Stimulated activated CD4-positive, alpha-beta T cell treated with anti-CD3 and anti-CD28 coated beads, Interleukin-1b, Interleukin-23, amount 100 ng/mL, for 24 hours (primary cell): ENCODE measurements at places on chromosomes 4 and X.

- no peak for DNase-seq
These were observed 77.3 kb downstream of the PHEX start for GRCh38 chrX:22109442-22109841.

DNA sequence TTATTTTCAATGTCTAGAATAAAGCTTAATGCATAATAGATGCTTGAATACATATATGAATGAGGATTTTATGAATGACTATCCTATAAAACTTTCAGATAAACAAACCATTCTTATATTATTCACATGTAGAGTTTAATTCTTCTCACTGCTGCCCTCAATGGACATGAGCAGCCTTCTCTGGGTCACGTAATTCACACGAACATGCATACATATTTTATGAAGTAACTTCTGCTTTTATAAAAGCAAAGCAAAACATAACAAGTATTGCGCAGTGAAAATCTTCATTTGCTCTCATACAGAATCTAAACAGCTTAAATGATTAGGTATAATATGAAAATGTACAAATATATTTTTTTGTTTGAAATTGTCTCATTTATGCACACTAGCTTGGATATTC is 116.7 kb downstream of the TMA16 start:
- no peak for DNase-seq

- no peak for DNase-seq
These were observed 250.3 kb upstream of the KLF3 start for GRCh38 chr4:38413524-38414341.

DNA sequence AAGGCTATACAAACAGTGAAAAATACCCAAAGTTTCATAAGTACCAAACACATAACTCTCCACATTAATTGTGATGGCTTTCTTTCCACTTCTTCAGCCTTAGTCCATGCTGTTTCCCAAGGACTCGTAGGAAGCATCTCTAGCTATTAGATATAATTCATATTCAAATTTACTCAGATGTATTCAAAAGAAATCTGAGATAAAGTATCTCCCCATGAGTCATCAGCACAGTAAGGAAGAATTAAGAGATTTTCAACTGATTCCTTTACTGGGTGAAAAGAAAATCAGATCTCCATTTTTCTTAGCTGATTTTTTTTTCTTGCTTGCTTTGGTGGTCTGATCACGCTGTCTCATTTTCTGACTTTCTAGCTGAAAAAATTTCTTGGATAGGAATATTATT is 71.7 kb downstream of the MID1 start:
- DNase-seq = no peak

GRCh38 chrX:11437642-11438379 is 144.6 kb downstream of the AMELX start:
- no peak for DNase-seq

DNA sequence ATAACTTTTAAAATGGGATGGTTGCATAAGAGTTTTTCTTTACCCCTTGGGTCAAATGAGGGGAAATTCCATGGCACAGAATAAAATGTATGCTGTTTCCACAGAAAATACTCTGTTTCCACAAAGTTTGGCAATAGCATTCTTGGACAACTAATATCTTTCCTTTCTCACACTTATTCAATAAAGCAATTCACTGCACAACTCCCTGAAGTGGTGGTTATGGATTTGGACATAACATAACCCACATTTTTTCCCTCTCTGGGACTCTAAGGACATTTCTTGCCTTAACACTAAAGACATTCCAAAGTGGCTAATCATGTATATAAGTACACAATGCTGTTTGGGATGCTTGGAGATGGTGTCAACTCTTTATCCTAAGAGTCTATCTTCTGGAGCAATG is 51.7 kb upstream of the GPM6B start:
- DNase-seq = no peak

GRCh38 chrX:153426204-153426603 is 14.9 kb downstream of the ZFP92 start:
- no peak for DNase-seq

- no peak for DNase-seq
These were observed 34.7 kb downstream of the IRS4 start for GRCh38 chrX:108701633-108702032.

GRCh38 chr4:42152507-42153504 is at the start of gene BEND4:
Gene BEND4 (minus strand): TSS chr4:42152655. CDS start chr4:42152143, 512 bp downstream.
- DNase-seq = no peak

DNA sequence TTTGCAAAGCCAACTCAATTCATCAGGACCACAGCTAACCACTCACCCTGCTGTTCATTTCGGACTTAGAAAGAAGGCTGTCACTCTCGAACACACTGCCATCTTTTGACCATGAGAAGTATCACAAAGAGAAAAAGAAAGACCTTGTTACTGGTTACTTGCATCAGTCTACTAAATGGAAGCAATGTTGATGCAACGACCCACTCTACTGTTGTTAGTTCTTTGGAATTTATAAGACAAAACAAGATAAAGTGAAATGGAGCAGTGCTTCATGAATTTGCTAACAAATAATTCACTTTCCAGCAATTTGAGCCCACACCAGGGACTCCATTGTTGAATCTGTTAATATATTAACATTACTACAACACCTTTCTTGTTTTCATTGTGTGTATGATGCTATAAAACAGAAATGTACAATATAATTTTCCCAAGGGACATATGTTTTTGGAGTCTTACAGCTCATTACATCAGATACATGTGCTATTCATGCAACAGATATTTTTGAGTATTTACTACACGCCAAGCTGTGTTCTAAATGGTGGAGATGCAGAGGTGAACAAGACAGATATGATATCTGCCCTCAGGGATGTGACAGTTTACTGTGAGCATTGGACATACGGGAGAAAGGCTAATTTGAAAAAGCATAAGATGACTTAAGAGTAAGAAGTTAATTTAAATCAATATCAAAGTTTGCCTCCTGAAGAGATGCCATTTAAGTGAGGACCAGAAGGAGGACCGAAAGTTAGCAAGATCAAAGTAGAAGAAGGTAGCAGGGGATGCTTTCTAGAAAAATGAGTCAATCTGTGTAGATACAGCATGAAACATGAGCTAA is 87.2 kb downstream of the AREG start:
- DNase-seq = no peak

GRCh38 chr4:102180046-102180445 is 165.2 kb downstream of the SLC39A8 start:
- DNase-seq = no peak

DNA sequence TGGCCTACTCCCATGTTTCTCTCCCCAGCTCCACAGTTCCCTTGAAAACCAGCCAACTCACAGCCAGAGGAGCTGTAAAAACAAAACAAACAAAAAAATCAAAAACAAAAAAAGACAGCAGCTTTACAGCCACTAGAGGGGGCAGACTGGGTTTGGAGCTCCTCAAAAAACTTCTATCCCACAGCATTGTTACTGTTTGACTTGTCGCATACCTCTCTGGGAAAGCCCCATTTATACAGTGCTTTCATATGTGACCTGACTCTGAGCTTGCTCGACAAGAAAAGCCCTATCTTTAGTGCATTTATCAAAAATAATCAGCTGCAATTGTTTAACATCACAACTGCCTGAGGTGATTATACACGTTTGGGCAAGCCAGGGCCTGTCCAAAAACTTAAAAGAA is 21.6 kb downstream of the TSPAN6 start:
- DNase-seq = no peak

GRCh38 chr4:171016145-171016544 is 797.1 kb upstream of the GALNTL6 start:
- no peak for DNase-seq

DNA sequence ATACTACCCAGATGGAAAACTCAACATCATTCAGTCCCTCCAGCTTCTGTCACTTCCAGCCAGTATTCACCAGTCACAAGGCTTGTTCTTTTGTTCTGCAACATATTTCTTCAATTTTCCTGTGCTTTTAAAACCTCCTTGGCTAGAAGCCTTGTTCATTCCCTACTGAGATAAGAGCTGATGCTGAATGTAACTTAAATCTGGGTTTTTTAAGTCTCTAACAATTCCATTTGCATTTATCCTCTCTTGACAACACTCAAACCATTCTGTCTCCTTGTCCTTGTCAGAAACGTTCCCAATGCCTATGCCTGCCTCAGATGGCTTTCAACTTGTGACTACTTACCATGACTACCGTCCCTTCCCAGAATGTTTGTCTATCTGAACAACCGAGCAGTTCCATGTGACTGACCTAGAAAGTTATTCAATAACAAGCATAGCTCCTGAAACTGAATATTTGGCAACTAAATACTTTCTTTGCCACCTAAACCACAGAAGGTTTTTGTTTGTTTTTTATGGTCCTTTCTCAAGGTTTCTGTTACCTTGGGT is 682.9 kb upstream of the GALNTL6 start:
- no peak for DNase-seq

GRCh38 chrX:134718105-134718965 is 60.1 kb upstream of the PLAC1 start:
- no peak for DNase-seq

DNA sequence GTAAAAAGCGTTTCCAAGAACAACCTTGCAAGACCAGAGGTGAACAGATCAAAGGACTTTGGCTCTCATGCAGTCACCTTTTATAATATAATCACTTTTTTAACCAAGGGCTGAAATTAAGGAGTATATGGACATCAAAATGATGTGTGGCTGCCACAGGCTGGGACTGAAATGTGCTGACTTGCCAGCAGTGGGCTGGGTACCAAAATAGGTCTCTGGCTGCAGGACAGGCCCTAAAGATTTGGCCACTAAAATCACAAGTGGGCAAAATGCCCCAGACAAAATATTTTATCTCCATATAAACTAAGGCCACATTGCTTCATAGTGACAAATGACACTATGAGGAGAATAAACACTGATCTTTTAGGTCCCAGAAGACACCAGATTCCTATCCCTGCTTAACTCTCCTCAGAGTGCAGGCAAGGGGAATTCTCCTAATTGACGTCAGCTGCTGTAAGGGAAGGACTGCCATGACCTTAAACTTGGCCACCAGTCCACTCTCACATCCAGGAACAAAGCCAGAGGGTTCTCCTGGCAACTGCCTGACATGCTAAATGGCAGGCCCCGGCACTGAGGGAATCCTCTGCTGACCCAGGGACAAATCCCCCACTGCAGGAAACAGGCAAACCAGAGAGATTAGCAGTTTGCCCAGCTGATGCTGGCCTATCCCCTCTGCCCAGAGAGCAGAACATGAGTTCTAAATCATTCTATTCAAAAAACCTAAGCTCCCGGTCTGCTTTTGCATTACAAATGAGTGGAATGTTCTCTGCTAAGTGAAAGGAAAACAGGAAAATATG is 155.8 kb downstream of the PPP3CA start:
- no peak for DNase-seq

DNA sequence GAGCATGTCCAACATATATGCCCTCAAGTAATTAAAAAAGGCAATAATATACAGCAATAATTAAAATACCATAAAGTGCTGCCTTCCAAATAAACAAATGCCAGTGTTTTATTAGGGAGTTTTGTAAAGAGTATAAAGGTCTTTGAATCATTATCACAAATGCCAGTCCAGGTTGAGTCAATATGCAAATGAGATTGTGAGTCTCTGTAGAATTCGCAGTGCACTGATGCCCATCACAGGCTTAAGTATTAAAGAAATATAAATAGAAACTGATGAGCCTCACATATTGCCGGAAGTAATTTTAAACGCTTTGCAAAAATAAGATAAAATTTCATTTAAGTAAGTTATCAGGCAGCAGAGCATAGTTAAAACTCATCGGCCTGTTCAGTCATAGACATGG is 205.0 kb upstream of the TECRL start:
- no peak for DNase-seq

- no peak for DNase-seq
These were observed 2.2 kb downstream of the SORCS2 start for GRCh38 chr4:7194251-7195140.

GRCh38 chrX:153883163-153883843 is 2.7 kb downstream of the L1CAM start:
- no peak for DNase-seq

DNA sequence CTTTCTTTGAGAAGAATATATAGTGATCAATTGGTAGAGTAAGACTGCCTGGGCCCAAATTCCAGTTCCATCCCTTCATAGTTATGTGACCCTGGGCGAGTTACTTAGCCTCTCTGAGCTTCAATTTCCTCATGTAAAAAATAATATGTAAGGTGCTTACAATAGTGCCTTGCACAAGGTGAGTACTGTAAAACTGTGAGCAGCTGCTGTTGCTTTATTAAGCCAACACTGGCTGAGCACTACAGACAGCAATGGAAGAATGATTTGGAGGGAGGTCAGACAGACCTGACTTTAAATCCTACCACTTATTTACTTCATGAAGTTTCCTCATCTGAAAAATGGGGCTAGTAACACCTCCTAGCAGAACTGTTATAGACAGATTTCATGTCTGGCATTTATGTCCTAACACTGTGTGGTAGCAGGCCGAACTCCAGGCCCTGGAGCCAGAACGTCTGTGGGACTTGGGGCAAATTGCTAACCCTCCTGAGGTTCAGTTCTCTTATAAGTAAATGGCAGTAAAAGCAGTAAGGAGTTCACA is 53.8 kb downstream of the RNF150 start:
- DNase-seq = no peak

GRCh38 chr4:123127218-123127617 is 204.8 kb upstream of the NUDT6 start:
- DNase-seq = no peak

DNA sequence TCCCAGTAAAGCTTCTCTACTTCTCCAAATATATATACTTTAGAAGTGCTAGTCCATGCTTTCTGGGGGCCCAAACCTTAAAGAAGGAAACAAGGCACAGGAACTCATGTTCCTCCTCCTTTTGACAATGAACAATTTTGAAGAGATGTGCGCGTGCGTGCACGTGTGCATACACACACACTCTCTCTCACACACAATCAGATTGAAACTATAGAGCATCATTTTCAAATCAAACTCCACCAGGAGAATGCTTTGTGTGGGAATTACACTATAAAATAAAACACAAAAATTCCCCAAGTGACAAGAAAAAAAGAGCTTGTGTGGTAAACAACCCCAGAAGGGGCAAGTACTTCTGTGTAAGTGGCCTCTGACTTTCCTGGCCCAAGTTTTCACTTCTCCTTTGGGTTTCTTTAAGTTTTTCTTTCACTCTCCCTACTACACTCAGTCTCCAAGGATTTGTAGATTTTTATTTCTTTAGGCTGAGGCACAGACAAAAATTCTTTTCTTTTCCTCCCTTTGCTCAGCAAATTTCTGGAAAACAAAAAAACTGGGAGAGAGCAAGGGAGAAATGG is 46.6 kb upstream of the SHISA3 start:
- no peak for DNase-seq

- no peak for DNase-seq
These were observed at the start of gene GASK1B for GRCh38 chr4:158172261-158173258. Gene GASK1B (minus strand): TSS chr4:158173025. CDS start chr4:158171375, 1,650 bp downstream.

GRCh38 chr4:56200275-56200674 is 187.0 kb downstream of the AASDH start:
- DNase-seq = no peak

DNA sequence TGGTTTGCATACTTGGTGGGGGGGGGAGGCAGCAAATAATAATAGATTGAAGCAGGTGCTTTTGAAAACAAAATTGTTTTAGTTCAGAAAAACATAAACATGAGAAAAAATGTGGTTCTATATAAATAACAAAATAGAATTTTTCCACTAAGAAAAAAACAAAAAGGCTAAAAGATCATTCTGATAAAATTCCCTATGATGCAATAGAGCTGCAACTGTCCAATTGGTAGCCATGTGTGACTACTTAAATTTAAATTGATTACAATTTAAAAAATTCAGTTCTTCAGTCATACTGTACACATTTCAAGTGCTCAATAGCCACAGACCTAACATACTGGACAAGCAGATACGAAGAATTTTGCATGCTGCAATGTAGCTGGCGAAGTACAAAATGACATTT is 11.0 kb downstream of the TRMT10A start:
- DNase-seq = no peak

- no peak for DNase-seq
These were observed 119.5 kb upstream of the JADE1 start for GRCh38 chr4:128690011-128690410.

GRCh38 chr4:151933122-151933827 is 172.5 kb upstream of the GATB start:
- no peak for DNase-seq
